ENCODE measurements at places on chromosomes 12 and 14.
A peak's percentile ranks its signal among the peaks of the same experiment; 100 is the strongest.

GRCh38 chr12:108516511-108517275, 1.6 kb downstream of the FICD start:
- DNase-seq = no peak

GRCh38 chr12:59304077-59304721, 291.6 kb upstream of the SLC16A7 start:
- DNase-seq = no peak

GRCh38 chr12:108962256-108962655, 58.6 kb downstream of the SVOP start:
- no peak for DNase-seq

DNA sequence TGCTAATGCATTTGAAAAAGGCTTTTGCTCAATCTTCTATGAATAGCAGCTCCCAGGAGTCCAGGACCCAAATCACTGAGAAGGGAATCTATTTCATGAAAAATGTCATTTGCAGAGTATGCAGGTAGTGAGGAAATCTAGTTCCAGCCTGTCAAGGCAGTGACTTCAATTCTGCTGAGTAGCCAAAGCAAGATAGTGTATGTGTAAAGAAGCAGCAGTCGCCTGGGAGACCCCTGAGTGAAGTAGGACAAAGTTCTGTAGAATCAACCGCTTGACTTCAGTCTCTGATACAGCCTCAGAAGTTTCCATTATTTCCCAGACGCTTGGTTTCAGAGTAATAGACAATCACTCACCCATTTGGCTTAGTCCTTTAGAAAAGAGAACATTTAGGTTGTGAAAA, 435.6 kb upstream of the LRFN5 start:
- no peak for DNase-seq

DNA sequence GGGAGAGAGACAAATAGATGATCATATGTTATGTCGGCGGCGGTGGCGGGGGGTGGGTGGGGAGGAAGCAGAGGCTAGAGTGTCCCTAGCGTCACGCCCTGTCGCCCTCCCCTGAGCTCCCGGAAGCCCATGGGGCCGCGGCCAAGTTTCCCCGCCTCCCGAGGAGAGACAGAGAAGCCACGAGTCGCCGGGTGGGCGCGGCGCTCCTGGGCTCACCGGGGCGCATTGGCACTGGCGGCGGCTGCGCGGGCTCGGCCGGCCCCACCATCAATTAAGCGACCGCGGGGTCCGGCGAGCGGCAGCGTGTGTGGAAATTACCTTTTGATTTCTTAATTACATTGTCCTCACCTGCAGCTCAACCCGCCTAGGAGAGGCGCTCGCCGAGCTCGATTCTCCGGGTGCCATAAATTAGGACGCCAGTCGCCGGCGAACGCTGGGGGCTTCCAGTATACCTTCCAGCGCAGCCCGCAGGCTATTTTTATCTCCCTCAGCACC, 119.9 kb upstream of the LHX5 start:
- no peak for DNase-seq

GRCh38 chr12:70305794-70306193, 60.3 kb upstream of the KCNMB4 start:
- no peak for DNase-seq

DNA sequence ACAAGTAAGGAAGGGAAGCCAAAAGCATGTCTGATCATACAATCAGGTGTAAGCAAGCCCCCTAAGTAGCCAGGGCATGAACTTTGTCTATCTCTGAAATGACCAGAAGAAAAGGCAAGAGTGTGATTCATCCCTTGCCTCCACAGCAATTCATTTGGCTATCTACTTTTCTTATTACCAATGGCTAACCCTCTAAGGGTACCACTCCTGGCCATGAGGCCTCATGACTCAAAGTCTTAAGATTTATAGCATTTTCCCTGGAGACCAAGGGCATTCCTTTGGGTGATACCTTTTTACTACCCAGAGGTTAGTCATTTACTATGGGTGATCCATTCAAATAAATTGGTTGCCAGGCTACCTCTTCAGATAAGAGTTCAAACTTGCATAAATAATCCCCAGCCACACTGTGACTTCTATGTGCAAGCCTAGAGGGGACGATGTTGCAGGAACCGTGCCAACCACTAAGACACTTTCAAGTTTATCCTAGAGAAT, 1.5 kb upstream of the LGALS3 start:
- DNase-seq = no peak

DNA sequence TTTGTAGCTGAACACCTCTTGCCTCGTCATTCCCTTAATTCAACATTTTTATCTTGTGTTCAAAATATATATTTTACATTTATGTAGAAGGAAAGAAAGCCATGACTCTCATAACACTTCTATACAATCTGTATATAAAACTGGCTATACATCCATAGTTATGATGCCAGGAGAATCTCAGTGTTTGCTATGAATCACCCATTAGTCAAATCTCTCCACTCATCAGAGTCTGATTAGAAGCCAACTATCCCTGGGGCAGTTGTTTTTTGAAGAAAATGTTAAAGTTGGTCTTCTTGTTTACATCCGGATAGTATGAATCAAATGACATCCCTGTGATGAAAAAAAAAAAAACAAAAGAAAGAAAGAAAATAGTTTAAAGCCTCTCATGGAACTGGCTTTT, 503.9 kb downstream of the NELL2 start:
- DNase-seq = no peak

- no peak for DNase-seq
These were observed 201.0 kb upstream of the RTL1 start for GRCh38 chr14:101104485-101104884.

GRCh38 chr14:29529418-29529817, 398.2 kb downstream of the PRKD1 start:
- no peak for DNase-seq

- no peak for DNase-seq
These were observed 45.4 kb downstream of the BCAT1 start for GRCh38 chr12:24903329-24904088.

DNA sequence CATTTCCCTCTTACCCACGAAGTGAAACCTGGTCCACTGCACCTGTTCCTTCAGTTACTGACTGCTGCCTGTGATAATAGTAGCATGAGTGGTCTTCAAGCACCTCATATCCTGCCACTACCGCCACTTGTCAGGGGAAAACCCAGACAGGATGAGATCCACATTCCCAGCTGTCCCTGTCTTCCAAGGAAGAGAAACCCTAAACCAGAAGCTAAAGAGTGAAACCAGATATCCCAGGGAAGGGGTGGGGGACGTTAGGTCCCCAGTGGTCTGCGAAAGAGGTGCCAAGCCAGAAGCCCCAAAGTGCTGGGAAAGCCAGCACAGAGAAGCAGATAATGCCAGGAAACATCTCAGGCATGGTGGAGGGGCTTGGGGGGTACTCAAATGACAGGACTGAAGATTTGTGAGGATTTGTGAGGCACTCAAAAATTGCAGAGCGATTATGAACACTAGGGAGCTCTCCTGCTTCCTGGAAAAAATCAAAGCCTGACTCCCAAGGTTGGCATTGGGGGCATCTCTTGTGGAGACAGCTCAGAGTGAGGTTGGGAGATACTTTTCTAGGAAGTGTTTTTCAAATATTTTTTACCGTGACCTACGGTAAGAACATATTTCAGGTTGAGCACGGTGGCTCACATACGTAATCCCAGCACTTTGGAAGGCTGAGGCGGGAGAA, 77.9 kb downstream of the TMEM30B start:
- no peak for DNase-seq

DNA sequence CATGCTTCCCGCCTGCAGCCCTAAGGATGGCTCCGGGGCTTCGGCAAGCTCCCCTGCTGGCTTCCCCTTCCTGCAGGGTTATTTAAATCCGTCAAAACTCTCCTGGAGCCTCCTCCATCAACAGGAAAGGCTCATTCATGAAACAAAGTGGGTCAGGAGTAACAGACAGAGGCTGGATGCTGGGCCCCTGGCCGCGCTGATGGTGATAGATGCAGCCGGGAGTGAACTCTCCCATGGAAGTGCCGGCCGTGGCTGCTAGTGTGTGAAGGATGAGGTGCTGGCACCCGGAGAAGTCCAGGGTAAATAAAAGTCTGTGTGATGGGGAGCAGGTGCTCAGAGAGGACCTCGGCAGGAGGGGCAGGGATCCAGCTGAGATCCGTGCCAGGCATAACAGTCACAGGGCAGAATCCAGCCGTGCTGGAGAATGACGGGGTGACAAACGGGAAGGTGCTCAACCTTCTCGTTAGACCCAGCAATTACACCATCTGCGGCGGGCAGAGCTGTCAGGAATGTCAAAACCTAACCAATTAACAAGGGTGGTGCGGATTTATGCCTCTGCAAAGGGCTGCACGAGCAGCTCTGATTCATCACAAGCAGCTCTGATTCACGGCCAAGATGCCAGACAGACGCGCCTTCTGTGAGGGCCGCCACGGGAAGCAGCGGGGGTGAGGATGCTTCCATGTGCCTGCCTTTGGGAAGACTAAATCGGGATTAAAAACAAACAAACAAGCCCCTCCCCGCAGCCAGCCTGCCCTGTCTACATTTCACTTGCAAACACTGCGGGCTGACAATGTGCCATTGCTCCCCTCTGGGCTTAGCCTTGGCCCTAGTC, 55.6 kb downstream of the SYNE3 start:
- DNase-seq = no peak

DNA sequence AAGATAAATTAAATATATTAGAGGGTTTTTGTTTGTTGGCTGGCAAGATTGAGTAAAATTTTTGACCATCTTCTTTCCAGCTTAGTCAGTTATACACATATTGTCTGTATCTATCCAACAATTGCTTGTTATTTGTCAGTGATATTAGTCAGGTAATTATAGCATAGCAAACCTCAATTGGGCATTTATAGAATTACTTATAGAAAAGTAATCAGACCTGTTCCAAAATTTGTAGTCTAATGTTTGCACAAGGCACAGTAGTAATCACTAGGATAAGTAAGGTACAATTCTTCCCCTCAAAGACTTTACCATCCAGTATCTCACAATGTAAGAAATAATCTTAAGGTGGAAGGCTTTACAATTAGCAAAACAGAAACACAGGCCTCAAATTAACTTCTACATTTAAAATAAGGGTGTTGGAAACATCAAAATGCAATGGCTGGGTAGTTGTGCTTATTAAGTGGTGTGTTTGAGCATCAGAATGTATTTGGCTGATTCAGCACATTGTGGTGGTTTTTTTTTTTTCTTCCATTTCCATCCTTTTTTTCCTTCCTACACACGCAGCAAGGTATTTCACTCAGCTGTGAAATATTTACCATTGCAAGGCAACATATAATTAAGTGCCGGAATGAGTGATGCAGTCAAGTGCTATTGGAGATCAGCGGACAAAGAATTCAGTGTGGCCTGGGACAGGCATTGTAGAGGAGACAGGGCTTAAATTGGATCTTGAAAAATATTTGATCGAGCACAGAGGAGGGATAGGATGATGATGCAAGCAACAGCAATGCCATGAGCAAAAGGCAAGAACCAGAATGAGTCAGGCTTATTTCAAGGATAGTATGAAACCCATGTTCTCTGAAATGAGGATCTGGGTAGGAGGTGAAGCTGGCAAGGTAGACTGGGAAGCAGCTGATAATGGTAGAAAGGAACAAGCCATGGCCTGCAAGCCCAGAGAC, 178.2 kb downstream of the AKAP6 start:
- DNase-seq = no peak

- no peak for DNase-seq
These were observed 706 bp downstream of the PRMT5 start for GRCh38 chr14:22928237-22929103.

GRCh38 chr12:24838531-24838950, 110.4 kb downstream of the BCAT1 start:
- no peak for DNase-seq

- DNase-seq = no peak
These were observed 111.0 kb downstream of the BEGAIN start for GRCh38 chr14:100476012-100476822.

DNA sequence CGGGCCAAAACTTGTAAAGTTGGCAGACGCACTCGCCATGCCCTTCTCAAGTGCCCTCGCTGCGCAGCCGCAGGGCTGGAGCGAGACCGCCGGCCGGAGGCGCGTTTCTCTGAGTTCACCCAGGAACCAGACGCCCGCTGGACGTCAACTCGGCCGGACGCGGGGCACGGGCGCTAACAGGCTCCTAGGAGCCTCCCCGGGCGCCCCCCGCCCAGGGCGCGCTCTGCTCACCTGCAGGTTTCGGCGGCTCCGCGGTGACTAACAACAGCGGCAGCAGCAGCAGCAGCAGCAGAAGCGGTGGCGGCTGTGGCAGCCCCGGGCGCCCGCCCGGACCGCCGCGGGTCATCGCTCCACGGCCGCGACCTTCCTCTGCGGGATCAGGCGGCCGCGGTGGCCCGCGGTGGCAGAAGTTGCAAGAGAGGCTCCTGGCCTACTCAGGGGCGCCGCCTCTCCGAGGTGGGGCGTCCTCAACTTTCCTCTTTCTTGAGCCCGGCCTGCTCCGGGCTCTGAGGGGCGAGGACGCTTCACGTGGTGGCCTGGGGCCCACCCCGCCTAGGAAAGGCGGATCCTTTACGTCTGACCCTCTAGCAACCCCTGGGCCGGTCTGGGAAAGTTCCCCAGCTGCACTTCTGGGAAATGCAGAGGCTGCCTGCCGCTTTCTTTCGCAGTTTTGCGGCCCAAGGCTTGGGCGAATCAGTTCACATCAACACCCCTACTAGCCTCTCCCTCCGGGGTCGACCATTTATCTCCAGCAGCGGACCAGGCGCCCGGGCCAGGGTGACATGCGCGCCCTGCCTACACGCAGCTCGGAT, at the start of gene PLBD1:
Gene PLBD1, minus strand, starts transcription at position 533 of the 812 bp plus-strand sequence. Its CDS starts 187 bp downstream, at position 346.
- DNase-seq = peak; percentile 32

DNA sequence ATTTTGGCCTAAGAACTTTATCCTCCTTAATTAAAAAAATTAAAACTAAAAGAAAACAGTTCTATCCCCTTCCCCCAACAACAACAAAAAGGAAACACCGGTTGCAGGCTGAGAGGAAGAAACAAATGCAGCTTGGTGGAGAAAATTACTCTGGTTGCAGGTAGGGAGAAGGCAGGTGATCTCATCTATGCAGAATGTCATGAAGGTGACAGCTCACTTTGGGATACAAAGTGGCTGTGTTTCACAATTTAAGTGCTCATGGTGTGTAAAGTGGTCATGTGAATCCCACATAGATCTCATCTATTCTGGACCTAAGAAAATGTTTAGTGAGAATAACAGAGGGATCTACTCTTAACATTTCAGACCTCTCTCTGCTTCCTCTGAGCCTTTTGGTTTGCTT, 219.7 kb upstream of the PKP2 start:
- DNase-seq = no peak

DNA sequence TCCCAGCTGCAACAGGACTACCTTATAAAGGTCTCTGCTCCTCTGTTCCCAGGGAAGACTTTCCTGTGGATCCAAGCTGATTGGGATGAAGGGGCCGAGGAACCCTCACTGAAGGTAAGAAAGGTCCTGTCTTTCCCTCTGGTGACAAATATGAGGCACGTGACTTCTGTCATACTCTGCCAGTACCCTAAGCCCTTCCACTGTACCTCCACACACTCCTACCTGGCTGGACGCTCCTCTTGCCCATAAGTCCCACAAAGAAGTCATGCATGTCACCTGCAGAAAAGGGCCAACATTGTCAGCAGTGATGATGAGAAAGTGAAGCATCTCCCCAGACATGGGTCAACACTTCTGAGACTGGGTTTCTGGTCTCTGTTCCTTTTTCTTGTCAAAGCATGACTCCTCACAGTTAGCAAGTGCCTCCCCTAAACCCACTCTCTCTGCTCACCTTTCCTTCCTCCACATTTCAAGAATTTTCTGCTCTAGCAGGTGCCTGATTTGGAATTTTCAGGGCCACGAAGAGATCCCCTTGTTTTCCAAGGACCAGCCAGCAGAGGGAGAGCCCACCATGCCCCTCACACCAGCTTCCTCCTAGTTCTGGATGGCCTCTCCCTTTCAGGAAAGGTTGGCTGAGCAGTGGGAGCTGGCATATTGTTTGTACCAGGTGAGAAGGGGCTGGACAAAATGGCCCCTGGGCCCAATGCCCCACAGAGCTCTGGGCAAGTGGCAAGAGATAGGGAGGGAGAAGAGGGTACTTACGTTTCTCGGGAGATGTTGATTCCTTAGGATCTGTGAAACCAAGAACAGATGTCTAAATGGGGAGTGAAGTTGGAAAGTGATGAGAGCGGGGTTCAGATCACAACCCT, 3.5 kb downstream of the TAC3 start:
- no peak for DNase-seq

All from memory B cell (primary cell).